ENCODE measurements at places on chromosomes 11 and 22.

DNA sequence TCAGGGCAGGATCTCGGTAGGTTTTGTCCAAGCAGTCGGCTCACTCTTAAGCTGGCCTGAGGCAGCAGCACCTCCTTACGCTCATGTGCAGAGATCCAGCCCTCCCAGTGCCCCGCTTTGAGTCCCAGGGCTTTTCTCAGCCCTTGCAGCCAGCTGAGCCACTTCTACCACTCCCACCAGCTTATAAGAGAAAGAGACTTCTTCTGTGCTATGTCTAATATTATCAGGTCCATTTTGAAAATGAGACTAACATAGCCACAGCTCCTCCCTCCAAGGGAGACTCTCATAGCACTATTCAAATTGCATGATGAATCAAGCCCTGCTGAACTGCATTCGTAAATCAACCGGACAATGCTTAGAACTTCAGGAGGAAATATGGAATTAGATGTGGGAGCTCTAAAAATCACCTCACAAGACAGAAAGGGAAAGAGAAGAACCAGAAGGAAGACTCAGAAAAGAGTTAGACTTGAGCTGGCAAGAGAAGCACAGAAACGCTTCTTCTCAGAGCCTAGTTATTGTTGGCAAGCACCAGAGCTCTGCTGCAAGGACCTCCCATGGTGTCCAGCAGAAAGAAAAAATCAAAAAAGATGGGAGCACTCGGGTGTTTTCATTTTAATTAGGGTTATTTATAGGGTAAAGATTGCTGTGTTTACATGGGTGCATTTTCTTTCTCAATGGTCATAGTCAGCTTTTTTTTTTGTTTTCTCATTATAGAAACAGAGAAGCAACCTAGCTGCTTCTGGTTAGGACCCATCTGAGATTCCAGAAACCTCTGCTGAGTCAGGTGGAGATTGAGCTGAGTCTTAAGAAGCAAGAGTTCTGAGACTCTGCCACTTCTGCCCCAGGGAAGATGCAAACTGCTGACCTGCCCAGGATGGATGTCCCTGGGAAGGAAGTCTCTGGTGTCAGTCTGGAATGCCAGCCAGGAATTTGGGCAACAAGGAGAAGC, 181.4 kb downstream of the ETS1 start:
- no peak for DNase-seq

DNA sequence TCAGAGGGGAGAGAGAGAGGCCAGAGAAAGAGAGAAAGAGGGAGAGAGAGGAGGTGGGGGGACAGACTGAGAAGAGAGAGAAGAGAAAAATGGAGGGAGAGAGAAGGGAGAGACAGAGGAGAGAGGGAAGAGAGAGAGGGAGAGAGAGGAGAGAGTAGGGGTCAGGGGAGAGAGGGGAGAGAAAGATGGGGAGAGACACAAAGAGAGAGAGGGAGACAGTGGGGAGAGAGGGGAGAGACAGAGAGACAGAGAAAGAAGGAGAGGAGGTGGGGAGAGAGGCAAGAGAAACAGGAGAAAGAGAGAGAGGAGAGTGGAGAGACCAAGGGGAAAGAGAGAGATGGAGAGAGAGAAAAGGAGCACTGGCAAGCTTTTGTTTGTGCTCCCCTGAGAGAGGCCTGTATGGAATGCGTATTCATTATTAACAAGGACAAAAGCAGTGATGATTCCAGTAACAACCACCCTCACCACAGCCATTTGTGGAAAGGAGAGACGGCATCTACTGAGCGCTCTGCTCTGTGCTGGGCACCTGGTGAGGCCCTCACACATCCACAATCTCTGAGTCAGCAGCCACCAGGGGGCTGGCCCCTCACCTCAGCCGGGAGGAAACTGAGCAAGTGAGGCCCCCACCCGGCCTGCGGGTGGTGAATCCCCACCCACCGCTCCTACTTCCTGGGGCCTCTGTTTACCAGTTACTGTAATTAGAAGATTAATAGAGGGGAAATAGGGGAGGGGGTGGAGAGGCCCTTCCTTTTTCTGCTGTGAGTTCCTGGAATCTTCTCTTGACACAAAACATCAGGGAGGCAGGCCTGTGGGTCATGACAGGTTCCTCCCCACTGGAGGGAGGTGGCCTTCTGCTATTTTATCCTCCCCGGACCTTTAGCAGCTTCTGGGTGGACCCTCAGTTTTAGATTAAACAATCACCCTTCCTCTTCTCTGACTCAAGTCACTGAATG, 14.6 kb upstream of the MIAT start:
- no peak for DNase-seq

DNA sequence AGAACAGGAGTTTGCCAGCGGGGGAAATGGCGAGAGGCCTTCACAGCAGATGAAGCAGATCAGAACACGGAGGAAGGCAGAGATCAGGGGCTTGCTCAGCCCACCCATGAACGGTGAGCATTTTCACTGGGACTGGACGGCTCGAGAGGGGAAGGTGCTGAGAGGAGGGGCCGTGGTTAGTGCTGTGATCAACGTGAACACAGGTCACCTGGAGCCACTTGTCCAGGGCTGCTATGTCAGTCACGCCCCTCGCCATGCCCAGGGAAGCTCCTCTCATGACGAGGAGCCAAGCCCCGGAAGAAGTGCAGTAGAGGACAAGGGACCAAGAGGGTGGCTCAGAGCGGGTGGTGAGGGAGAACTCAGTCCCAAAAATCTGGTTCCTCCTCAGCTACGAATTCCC, 7.0 kb downstream of the PLA2G6 start:
- DNase-seq: no peak

DNA sequence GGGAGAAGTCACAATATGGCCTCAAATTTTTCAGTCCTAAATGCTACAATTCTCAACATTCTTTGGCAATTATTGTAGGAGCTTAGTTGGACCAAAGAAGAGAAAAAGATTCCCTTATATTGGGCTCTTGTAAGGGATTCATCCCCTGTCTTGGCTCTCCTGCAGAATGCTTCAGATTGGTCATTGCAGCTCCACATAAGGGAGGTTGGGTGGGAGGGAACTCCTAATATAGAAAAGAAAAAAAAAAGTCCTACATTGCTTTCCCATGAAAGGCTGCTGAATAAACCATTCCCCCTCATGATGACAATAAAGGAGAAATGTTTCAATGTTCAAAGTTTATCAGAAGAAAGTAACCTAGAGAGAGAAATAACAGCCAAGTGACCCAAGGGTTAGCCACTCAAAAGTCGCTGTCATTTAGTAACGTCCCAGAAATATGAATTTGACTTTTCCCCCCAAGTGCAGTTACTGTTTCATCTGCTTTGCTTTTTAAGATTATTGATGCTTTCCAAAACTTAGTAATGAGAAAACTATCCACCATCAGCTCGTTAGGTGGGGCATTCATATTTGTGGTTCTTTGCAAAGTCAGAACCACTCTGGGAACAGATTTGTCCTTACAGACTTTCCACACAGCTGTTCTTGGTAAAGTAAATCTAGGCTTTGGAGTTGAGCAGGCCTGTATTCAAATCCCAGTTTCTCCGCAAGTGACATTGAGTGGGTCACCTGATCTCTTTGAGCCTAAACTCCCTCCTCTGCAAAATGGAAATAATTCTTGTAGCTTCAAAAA, 5.0 kb upstream of the SLC1A2 start:
- peak; percentile 53 for DNase-seq

DNA sequence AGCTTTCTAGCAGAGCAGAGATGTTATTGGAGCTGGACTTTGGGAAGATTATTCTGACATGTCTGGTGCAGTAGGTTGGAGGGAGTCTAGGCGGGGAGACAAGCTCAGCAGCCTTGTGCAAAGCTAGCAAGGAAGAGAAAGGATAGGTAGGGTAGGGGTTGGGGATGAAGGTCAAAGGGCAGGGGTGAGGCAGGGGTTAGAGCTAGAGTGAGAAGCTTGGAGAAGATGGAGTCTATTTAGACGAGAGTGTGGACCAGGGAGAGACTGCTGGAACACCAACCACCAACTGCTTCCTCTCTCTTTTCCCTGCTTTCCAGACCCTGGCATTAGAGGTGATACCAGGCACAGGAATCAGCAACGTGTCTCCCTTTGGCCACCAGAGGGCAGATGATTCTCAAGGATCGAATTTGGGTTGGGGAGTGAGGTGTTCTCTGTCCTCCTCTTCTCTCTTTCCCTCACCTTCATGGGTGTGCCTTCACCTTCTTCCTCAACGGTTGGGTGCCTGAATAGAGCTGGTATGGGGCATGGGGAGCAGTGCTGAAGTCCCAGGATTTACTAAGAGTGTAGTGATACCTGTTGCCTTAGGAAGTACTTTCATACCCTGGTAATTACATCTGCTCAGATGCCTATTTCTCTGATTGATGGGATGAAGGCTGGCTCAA, 1.8 kb upstream of the MARK2 start:
- no peak for DNase-seq

GRCh38 chr11:33500861-33501479, 199.7 kb downstream of the C11orf91 start:
- DNase-seq: no peak

- DNase-seq: no peak
These were observed 89.0 kb downstream of the ATXN10 start for GRCh38 chr22:45760682-45761081.

- DNase-seq: no peak
These were observed 54.2 kb upstream of the CSNK2A3 start for GRCh38 chr11:11407065-11407762.

DNA sequence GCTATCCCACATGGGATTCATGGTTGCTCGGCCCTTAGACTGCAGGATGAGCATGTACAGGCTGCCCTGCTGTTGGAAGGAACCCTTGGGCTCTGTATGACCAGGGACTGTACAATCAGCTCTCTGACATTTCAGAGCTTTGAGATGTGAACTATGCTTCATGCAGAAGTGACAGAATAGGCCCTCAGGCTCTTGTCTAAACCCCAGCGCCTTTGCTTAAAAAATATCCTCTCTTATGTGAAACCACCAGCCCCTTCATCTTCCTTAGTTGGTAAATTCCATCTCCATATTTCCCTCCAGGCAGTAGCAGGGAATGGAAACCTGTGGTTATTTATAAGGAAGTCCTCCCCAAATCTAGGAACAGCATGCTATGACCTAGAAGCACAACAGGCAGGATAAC, 78.9 kb upstream of the PLET1 start:
- no peak for DNase-seq

- no peak for DNase-seq
These were observed 192.0 kb downstream of the BUD13 start for GRCh38 chr11:116580799-116581198.

GRCh38 chr11:2677127-2677526, 22.7 kb downstream of the KCNQ1OT1 start:
- no peak for DNase-seq

- DNase-seq: no peak
These were observed 278.4 kb downstream of the KIRREL3 start for GRCh38 chr11:126722006-126722736.

DNA sequence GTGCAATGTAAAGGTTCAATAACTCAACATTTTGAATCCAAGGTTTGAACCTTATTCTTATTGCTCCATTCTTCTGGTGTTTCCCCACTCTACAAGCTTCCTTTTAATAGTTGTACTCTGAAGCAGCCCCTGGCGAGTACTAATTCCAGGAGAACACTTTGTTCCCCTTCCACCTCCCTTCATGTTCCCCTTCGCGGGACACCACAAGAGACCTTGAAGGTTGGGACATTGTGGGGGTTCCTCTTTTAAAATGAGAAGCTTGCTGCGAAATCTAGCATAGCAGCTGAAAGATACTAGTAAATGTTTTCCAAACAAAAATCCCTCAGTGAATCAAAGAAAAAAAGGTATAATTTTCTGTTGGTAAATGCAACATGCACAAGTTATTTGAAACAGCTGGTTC, 626.3 kb upstream of the LRRC4C start:
- DNase-seq: no peak

All from AG09309 (cell line).